ENCODE measurements at places on chromosomes 11 and 22.

DNA sequence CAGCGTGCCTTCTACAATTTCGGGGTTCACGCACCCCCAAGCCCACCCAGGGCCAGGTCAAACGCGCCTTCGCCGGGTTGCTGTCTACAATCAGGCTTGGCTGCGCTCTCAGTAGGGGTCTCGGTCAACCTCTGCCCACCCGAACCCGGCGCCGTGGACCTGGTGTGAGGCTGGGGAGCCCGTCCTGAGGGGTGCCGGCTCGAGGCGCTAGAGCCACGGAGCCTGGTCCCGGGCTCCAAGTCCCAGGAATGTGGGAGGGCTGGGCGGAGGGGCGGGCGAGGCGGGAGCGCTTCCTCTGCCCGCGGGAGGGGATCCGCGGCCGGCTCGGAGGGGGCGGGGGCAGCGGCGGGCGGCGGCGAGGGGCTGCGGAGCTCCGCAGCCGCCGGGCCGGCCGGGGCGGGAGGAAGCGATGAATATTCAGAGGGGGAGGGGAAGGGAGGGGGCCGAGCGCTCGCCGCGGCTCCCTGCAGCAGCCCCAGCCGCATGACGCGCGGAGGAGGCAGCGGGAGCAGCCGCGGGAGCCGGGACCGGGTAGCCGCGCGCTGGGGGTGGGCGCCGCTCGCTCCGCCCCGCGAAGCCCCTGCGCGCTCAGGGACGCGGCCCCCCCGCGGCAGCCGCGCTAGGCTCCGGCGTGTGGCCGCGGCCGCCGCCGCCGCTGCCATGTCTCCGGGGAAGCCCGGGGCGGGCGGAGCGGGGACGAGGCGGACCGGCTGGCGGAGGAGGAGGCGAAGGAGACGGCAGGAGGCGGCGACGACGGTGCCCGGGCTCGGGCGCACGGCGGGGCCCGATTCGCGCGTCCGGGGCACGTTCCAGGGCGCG lies at the start of gene PTPRJ:
PTPRJ (plus strand) TSS at position 472 of the 819 bp plus-strand sequence. CDS start 354 bp downstream, outside the sequence.
- DNase-seq = peak; percentile 64

DNA sequence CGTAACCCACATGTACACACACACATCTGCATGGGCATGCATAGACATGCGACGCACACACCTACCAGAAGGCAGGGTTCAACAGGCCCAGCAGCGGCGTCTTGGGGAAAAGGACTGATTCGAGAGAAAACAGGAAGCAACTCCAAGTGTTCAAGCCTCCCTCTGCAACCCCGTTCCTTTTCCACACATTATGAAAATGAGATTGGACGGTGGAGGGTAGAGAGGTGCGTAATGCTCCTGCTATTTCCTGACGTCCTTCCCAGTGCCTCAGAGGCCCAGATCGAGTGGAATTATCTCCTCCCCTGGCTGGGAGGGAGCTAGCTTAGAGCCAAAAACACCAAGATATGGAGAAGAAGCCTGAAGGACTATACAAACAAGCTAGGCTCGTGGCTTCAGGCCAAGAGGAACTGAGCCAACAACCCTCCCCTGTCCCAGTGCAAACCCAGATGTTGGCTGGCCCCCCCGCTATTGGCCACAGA lies 289.2 kb downstream of the MN1 start:
- DNase-seq = no peak

GRCh38 chr11:17538054-17538453 lies 6.2 kb downstream of the USH1C start:
- no peak for DNase-seq

- DNase-seq = no peak
Observed at GRCh38 chr11:64861227-64861975, 16.9 kb upstream of the CDC42BPG start.

DNA sequence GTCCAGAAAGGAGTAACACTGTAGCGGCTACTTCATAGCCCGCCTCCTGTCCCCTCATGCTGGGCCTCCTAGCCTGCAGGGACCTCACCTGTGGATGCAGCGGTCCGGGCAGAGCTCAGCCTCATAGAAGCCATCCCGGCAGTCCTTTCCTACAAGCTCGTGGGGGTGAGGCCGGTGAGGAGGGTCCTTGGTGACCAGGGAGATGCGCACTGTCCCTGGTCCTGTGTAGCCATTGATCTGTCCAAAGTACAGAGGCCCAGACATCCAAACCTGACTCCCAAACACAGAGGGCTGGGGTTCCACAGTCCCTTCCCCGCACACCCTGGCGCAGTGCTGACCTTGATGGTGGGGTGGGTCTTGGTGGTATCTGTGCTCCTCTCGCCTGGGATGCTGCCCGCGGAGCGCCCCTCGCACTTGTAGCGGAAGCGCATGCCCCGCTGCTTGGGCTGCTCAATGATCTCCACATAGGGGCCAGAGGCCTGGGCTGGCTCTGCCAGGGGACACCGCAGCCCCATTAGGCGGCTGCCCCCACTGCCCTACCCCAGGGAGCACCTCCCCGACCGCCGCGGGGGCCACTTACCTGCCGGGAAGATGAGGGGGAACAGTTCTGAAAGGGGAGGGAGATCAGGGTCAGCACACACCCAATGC lies 993 bp downstream of the RELA start:
- DNase-seq = no peak

DNA sequence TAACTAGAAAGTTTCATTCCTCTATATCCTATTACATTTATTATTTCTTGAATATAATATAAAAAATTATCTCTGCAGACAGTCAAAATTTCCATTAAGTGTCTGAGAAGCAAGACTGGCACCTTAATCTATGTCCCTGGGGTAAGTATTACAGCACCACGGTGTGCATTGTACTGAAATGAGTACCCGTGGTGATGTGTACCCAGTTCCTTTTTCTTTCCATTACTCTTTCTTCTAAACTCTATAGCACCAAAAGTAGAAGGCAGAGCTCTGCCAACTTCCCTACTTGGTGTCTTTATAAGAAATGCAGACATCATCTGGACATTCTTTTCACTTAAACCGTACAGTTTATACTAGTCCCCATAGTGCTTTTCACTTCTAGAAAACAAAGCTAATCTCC lies 161.7 kb downstream of the GUCY1A2 start:
- DNase-seq = no peak

GRCh38 chr11:130765951-130766649 lies 150.2 kb downstream of the SNX19 start:
- DNase-seq = no peak

- no peak for DNase-seq
Observed at GRCh38 chr11:91160661-91161060, 937.8 kb upstream of the CHORDC1 start.

DNA sequence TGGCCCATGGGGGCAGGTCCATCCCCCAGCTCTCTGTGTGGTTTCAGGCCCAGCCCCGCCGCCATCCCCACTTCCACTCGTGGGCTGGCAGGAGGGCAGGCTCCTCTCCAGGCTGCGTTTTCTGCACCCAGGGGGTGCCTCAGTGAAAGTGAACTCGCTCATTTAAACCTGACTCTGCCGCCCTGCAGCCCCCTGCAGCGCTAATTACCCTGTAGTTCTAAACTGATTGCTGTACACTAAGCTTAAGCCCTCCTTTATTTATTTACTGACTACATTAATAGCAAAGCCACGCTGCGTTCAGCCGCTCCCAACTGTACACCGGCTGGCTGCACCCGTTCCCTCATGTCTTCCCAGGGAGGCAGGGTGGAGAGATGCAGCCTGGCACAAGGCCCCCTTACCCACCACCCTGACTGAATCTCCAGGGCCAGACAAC lies 36.6 kb upstream of the NNMT start:
- DNase-seq = no peak

DNA sequence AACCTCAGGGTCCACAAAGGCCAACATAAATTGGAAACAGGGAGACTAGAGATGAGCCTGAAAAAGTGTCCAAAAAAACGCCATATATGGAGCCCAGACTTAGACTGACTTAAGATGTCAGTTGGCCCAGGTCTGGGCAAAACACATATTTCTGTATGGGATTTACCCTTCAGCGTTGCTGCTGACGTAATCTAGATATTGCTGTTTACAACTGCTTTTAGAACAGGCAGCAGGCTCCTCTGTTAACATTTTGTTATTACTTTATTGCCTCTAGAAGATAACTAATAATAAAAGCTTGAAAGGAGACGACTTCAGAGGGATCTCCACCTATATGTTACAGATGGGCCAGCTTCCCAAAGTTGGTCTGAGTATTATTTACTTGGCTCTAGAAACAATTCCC lies 8.7 kb downstream of the ME3 start:
- DNase-seq = no peak

GRCh38 chr11:122754553-122755322 lies 83.6 kb upstream of the CRTAM start:
- DNase-seq = no peak

DNA sequence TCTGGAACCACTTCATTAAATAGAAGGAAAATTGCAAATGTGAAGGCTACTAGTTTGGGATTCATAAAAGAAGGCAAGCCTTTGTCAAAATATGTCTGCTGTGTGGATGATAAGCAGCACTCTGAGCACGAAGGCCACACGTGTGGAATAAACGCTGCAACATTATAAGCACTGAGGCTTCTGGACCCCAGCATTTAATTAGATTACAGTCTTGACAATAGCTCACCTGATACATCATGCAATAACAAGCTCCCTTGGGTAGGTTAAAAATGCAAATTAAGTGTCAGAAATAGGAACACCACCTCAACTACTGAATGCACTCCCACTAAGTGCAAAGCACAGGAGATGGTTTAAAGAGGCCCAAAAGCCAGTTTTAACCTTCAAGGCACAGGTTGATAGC lies 179.3 kb downstream of the LARGE1 start:
- no peak for DNase-seq

DNA sequence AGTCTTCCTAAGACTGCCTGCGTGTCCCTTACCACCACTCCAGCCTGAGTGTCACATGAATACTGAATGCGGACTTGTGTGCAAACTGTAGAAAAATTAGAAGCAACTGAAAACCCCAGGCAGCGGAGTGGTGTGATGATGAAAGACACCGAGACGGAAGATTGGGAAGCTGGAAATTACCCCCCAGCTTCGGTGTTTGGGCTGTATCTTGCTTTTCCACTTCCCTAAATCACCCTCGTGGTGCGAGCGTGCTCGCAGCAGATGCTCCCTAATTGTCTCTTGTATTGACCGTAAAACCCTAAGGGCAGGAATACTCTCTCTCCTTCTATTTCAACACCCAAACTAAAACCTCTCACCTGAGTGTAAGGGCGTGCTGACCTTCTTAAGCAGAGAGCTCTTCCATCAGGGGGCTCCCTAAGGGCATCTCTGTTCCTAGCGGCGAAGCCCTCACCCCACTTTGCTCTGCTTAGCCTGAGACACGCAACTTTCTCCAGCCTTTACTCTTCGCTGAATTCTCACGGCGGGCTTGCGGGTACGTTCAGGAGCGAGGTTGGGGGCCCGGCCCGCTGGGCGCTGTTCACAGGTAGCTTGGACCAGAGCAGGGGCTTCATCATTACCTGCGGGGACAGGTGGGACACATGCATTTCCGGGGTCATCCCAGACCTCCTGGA lies 62.4 kb downstream of the CRYBB2 start:
- DNase-seq = no peak

- DNase-seq = no peak
Observed at GRCh38 chr11:65866509-65867283, 5.9 kb downstream of the EFEMP2 start.
